ENCODE measurements at places on chromosomes 4 and X.

GRCh38 chr4:98385831-98386230 lies 124.6 kb downstream of the RAP1GDS1 start:
- DNase-seq: no peak

DNA sequence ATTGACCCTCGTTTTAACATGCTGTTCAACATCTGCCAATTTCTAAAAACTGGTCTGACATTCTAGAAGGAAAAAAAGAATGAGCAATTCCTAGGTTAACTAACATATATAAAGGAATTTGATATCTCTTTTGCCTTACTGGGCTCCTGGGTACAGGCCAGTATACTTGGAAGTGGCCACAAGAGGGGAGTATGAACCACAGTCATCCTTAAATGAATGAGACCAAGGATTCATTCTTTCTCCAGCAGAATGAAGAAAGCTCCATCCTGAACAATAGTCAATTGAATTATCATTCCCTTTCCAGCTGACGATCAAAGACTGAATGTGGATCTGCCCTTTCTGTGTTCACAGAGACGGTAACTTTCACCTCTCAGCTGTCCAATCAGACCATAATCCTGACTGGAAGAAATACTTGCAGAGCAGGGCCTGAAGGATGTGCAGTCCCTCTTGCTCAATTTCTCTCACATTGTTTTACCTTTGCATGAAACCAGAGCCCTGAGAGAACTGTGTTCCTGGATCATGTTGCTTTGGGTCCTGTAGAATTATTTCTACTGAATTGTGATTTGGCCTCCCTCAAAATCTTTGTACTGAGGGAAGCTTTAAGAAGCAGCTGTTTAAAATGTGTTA lies 14.8 kb upstream of the SPARCL1 start:
- peak; percentile 22 for DNase-seq

GRCh38 chr4:1863297-1864033 lies 7.5 kb upstream of the LETM1 start:
- DNase-seq: no peak

GRCh38 chrX:154000051-154000450 lies 19.7 kb downstream of the IRAK1 start:
- DNase-seq: no peak

DNA sequence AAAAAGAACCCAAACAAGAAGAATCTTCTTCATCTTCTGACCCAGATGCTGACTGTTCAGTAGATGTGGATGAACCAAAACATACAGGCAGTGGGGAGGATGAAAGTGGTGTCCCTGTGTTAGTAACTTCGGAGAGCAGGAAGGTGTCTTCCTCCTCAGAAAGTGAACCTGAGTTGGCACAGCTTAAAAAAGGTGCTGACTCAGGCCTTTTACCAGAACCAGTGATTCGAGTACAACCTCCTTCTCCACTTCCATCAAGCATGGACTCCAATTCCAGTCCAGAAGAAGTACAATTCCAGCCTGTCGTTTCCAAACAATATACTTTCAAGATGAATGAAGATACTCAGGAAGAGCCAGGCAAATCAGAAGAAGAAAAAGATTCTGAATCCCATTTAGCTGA lies 307.0 kb downstream of the ANK2 start:
- no peak for DNase-seq

All from MG63 (cell line).